ENCODE measurements at places on chromosomes 7 and 10.
A peak's percentile ranks its signal among the peaks of the same experiment; 100 is the strongest.

GRCh38 chr7:19772841-19773760 is at the start of gene TMEM196:
Gene TMEM196, minus strand, starts transcription at chr7:19773617. Its CDS starts 921 bp downstream, at chr7:19772696.
- H3K27me3 ChIP-seq = peaks cover 52% of the 10 kb centered on the region
- peak within 1 kb of the TSS; percentile 74 for H3K4me3 ChIP-seq
- peaks cover 7% of the 10 kb centered on the region for H3K4me1 ChIP-seq
- no peak within 1 kb of the TSS for H3K27ac ChIP-seq

GRCh38 chr10:4623200-4623599 is 202.8 kb upstream of the AKR1E2 start:
- DNase-seq = no peak
- no peak overlapping the region for H3K27ac ChIP-seq
- H3K36me3 ChIP-seq = no peaks in the 10 kb centered on the region
- H3K27me3 ChIP-seq = no peaks in the 10 kb centered on the region
- H3K4me3 ChIP-seq = no peak overlapping the region

DNA sequence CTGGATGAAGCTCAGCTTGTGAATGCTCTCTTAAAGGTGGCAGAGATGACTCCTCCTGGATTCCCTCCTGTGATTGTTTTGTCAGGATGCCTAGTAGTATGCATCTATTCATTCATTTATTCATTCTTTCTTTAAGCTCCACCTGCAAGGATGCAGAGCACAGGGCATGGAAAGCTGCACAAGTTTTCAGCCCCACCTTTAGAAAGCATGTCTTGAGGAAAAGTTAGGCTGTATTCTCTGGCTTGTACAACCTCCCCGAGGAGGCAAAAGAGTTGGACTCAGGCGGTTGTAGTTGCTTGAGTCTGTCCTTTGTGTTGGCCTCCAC is 22.4 kb downstream of the ARID5B start:
- peaks cover 4% of the 10 kb centered on the region for H3K4me1 ChIP-seq
- H3K36me3 ChIP-seq = no peaks in the 10 kb centered on the region
- H3K27ac ChIP-seq = no peak overlapping the region
- no peaks in the 10 kb centered on the region for H3K27me3 ChIP-seq
- no peak for DNase-seq

- no peaks in the 10 kb centered on the region for H3K27me3 ChIP-seq
- no peak overlapping the region for H3K4me3 ChIP-seq
- H3K36me3 ChIP-seq = peaks cover 10% of the 10 kb centered on the region
- no peaks in the 10 kb centered on the region for H3K4me1 ChIP-seq
- no peak for DNase-seq
These were observed 8.7 kb downstream of the ACTR1A start for GRCh38 chr10:102493771-102494170.

DNA sequence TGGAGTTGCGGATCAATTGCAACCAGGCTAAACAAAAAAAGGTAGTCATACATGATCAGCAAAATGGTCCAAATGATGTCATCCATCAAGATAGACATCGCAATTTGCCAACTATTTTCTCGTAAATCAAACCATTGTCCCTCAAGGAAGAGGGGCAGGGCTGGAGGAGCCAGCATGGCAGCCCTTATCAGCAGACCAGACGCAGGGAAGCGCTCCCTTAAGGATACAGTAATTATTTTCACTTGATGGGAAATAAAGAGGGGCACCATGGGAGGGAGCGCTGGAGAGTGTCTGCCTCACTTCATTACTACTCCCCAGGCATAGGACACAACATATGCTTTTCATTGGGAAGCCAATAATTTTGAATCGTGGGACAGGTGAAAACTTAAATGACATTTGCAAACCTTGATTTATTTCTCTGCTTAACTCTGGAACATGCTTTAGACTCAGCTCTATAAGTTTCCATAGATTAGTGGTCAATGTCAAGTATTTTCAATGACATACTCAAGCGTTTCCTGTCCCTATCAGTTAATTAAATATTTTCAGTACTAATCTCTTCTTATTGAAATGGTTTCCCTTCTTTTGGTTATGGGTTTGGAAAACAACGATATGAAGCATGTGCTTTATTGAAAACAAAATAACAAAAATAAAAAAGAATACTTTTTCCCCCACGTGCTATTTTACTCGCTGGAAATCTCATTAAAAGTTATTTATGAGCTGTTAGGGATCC is 202.4 kb upstream of the HABP2 start:
- peaks cover 7% of the 10 kb centered on the region for H3K4me1 ChIP-seq
- no peak overlapping the region for H3K27ac ChIP-seq
- H3K4me3 ChIP-seq = no peak overlapping the region
- H3K27me3 ChIP-seq = no peaks in the 10 kb centered on the region
- no peak for DNase-seq
- H3K36me3 ChIP-seq = no peaks in the 10 kb centered on the region

DNA sequence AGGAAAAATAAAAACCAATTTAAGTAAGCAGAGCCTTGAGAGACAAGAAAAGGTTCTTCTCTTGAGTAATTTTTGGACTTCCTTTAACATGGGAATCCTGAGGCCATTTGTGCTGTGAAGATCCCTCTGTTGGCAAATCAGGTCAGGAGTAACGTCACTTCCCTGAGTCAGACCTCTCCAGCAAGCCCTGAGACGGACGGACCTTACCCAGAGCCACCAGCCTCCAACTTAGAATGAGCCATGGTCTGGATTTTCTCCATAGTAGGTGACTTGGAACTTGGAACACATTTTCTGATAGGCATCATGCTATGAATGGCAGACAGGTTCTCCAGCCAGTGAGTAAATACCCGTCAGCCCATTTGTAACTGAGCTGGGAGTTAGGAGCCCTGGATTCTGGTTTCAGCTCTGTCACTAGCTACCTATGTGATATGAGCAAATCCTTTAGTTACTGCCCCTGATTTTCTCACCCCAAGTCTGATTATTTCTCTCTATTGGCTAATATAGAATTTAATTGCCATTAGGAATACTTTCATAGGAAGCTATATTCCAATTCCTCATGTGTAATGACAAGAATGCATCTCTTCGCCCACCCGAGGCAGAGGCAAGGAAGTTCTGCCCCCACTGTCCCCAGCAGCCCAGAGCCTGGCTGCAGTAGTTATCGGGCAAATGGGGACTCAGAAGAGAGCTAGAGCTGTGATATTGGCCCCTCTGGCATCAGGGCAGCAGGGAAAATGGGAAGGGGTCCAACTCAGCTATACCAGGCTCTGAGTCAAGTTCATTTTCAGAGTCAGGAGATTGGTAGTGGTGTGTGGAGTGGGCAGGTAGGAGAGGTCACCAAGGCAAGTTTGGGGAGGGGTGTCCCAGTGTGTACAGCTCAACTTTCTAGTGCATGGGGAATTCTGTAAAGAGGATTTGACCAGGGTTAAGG is 153.7 kb upstream of the AGK start:
- H3K36me3 ChIP-seq = no peaks in the 10 kb centered on the region
- H3K27me3 ChIP-seq = no peaks in the 10 kb centered on the region
- no peak overlapping the region for H3K4me3 ChIP-seq
- H3K4me1 ChIP-seq = peaks cover 4% of the 10 kb centered on the region

DNA sequence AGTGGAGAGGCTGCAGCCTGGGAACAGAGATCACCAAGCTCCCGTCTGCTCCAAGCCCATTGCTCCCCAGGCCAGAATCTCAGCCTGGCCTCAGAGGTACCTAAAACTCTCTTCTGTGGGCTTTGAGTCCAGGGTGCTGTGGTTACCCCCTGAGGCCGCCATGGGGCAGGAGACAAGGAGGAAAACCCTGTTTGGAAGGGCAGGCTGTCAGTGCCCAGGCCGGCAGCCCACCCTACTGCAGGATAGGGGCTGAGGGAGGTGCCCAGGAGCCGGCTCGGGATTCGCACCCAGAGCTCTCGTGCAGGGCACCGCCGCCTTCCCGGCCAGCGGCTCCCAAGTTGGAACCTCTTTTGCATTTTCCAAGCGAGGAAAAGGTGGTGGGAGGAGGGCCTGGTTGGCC is 24.5 kb downstream of the UNCX start:
- H3K27ac ChIP-seq = no peak overlapping the region
- no peaks in the 10 kb centered on the region for H3K4me1 ChIP-seq
- H3K4me3 ChIP-seq = no peak overlapping the region

- H3K4me3 ChIP-seq = no peak overlapping the region
- H3K4me1 ChIP-seq = no peaks in the 10 kb centered on the region
- no peaks in the 10 kb centered on the region for H3K27me3 ChIP-seq
- no peak for DNase-seq
- no peaks in the 10 kb centered on the region for H3K36me3 ChIP-seq
- no peak overlapping the region for H3K27ac ChIP-seq
These were observed 1239.6 kb upstream of the SORCS1 start for GRCh38 chr10:108404155-108404554.

DNA sequence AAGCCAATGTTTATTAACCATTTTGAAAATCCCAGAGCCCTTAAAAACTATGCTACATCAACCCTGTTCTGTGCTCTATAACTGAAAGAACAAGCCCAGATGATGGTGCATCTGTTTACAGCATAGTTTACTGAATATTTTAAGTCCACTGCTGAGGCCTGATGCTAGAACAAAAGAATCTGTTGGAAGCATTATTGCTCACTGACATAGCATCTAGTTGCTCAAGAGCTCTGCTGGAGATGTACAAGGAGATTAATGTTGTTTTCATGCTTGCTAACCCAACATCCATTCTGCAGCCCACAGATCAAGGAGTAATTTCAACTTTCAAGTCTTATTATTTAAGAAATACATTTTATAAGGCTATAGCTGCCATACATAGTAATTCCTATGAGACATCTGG is 181.3 kb upstream of the FEZF1 start:
- DNase-seq = no peak
- H3K4me3 ChIP-seq = no peak overlapping the region
- no peaks in the 10 kb centered on the region for H3K4me1 ChIP-seq
- H3K36me3 ChIP-seq = no peaks in the 10 kb centered on the region
- no peaks in the 10 kb centered on the region for H3K27me3 ChIP-seq

- no peaks in the 10 kb centered on the region for H3K4me1 ChIP-seq
- peaks cover 15% of the 10 kb centered on the region for H3K27me3 ChIP-seq
- no peaks in the 10 kb centered on the region for H3K36me3 ChIP-seq
- no peak overlapping the region for H3K4me3 ChIP-seq
- no peak overlapping the region for H3K27ac ChIP-seq
- no peak for DNase-seq
These were observed 65.4 kb upstream of the MXI1 start for GRCh38 chr10:110141871-110142635.

DNA sequence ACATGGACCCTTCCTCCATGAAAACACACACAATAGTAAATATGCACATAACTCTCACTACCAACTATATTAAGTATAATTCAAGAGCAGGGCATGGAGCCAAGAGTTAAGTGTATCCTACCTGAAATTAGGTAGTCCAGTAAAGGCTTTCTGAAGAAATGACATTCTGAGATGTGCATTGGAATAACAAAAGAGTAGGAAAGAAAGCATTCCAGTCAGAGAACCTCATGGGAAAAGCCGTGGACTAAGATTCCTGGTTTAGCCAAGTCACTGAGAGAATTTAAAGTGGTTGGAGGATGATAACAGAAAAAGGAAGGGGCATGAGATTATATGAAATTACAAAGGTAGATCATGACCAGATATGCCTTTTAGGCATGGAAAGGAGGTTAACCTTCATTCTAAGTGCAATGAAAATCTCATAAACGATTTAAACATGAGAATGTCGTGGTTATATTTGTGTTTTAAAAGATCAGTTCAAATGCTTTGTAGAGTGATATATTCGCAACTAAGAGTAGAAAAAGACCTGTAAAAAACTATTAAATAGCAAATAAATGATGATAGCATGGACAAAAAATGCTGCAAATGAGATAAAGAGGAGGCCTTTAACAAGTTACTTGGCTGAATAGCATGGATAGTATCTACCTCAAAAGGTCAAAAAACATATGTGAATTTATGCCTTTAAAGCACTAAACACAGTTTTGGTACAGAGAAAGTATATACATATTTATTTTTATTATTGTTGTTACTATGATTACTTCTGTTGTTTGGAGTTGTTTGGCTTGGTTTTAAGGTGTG is 767.4 kb upstream of the GHITM start:
- H3K27ac ChIP-seq = no peak overlapping the region
- peak; percentile 67 for DNase-seq
- no peak overlapping the region for H3K4me3 ChIP-seq
- H3K4me1 ChIP-seq = peaks cover 5% of the 10 kb centered on the region
- no peaks in the 10 kb centered on the region for H3K27me3 ChIP-seq

GRCh38 chr7:133556048-133556447 is 303.2 kb downstream of the EXOC4 start:
- DNase-seq = no peak
- H3K36me3 ChIP-seq = no peaks in the 10 kb centered on the region
- H3K27me3 ChIP-seq = no peaks in the 10 kb centered on the region
- H3K4me1 ChIP-seq = peaks cover 7% of the 10 kb centered on the region

GRCh38 chr10:24947304-24948097 is 4.9 kb downstream of the PRTFDC1 start:
- H3K27ac ChIP-seq = no peak overlapping the region
- H3K36me3 ChIP-seq = no peaks in the 10 kb centered on the region
- no peaks in the 10 kb centered on the region for H3K27me3 ChIP-seq

DNA sequence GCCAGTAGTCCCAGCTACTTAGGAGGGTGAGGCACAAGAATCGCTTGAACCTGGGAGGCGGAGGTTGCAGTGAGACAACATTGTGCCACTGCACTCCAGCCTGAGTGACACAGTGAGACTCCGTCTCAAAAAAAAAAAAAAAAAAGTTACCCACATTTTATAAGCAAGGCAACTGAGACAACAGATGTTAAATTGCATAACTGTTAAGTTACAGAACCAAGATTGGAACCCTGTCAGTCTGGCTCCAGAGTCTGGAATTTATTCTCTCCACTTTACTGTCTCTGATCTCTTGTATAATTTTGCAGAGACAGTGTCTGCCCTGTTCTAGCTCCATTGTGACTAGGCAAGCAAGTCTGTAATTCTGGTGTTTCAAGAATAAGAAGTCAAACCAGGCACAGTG is 6.2 kb upstream of the ITGB1 start:
- no peak overlapping the region for H3K4me3 ChIP-seq
- H3K4me1 ChIP-seq = peaks cover 32% of the 10 kb centered on the region
- H3K36me3 ChIP-seq = no peaks in the 10 kb centered on the region
- H3K27ac ChIP-seq = no peak overlapping the region
- DNase-seq = no peak

- H3K36me3 ChIP-seq = no peaks in the 10 kb centered on the region
- H3K27me3 ChIP-seq = no peaks in the 10 kb centered on the region
- 0 out of 2 replicates have a peak, but pooled peaks cover 6% of the 10 kb centered on the region for H3K4me1 ChIP-seq
- H3K4me3 ChIP-seq = no peak overlapping the region
These were observed 34.0 kb downstream of the C7orf25 start for GRCh38 chr7:42877862-42878261.

DNA sequence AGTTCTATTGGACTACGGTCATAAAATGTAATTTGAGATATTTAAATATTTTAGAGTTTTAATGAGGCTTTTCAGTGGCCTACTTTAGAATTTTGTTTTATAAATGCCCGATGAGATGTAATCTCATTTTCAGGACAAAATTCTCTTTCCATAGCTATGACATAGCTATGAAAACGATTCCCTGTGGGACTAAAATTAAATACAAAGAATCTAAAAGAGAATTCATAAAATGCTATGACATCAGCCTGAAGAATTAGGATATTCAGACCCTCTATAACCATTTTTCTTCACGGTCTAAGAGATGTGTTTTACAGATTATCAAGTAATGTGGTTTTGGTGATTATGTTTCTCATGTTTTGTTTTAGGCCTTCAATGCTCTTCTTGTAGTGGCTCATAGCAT is 48.2 kb upstream of the ODAD2 start:
- no peaks in the 10 kb centered on the region for H3K4me1 ChIP-seq
- H3K36me3 ChIP-seq = no peaks in the 10 kb centered on the region
- H3K27ac ChIP-seq = no peak overlapping the region
- no peak overlapping the region for H3K4me3 ChIP-seq
- no peaks in the 10 kb centered on the region for H3K27me3 ChIP-seq

Data from GM23338 (cell line).